ENCODE measurements at places on chromosomes 6 and 20.

DNA sequence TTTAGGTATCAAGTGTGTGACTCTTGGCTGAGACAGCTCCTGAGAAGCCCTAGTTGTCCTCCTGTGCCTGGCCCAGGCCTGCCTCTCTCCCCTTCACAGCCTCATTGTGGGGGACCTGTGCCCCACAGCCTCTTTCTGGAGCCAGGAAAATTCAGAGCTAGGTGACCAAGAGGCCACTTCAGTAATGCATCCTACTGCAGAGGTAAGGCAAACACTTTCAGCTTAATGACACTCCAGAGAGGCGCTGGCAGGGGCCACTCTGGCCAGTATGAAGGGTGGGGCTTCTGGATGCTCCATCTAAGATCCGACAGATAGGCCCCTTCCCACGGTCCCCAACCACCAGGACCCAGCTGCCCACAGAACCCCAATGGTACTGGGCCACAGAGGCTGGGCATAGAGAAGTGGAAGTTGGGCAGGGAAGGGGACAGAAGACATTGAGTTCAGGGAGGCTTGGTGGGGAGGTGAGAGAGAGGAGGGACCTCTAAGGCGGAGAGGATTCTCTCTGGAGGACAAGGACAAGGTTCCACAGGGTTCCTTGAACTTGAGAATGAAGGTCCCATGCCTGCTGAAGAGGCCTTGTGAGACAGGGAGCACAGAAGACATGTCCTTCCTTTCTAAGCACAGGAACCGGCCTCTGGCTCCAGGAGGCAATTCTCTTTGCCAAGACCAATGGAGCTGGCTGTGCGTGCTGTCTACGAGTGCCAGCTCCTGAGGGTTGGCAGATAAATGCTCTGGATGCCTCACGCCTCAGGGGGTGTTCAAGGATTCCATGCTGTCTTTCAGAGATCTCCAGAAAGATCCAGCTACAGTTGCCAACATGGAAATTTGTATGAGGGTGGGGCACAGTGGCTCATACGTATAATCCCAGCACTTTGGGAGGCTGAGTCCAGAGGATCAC, 46.4 kb upstream of the TGM2 start:
- DNase-seq, result no peak

- peak; percentile 21 for DNase-seq
These were observed 71.5 kb downstream of the SOX4 start for GRCh38 chr6:21665110-21665391.

- peak; percentile 67 for DNase-seq
These were observed 4.6 kb upstream of the RAE1 start for GRCh38 chr20:57346477-57346876.

GRCh38 chr20:61355585-61355984, 103.5 kb downstream of the CDH4 start:
- DNase-seq, result no peak

DNA sequence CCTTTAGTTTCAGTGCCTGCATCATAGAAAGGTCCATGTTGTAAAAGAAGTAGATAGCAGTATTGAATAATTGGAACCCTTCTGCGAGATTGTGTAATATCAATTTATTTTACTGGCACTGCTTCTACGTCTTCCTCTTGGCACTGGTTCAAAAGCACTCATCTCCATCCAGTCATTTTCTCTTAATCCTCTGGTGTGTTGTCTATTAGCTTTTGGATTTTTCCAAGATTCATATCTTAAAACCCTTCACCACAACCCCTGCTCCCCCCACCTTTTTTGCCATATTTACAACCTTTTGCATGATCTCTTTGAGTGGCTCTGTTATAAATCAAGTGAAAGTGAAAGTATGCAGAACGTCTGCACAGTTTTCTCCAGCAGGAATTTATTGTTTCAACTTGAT, 76.6 kb upstream of the HSF2 start:
- DNase-seq, result no peak
